Smooth muscle cell of bladder (primary cell): ENCODE measurements at places on chromosomes 2 and 18. TPM values are rescaled to one million over a fixed set of nuclear protein-coding genes. Genes with fewer than 3 reads are reported as not detected.

The KLHL14 gene
- total RNA-seq: not detected in 2 replicates

The RGPD8 gene
- total RNA-seq: 9.2 and 11.1 TPM in 2 replicates

The SPP2 gene
- not detected in 2 replicates for total RNA-seq

The CAPN14 gene
- total RNA-seq: under 0.01 and 0.09 TPM in 2 replicates

The TMEM178A gene
- 1.3 and 1.7 TPM in 2 replicates for total RNA-seq

The SERPINB2 gene
- total RNA-seq: 0.74 and 1.00 TPM in 2 replicates

The PPM1B gene
- 26.3 and 27.3 TPM in 2 replicates for total RNA-seq

The GDF7 gene
- total RNA-seq: 0.09 and 0.14 TPM in 2 replicates

The TSPYL6 gene
- total RNA-seq: not detected in 2 replicates

The NEU4 gene
- total RNA-seq: under 0.01 TPM in 1 of 2 replicates, not detected in the other

The KDSR gene
- 19.5 and 36.1 TPM in 2 replicates for total RNA-seq

The TMEM200C gene
- 0.14 and 0.74 TPM in 2 replicates for total RNA-seq

The GALNT14 gene
- total RNA-seq: not detected in 2 replicates

The SPR gene
- 23.5 and 36.6 TPM in 2 replicates for total RNA-seq

The REV1 gene
- total RNA-seq: 21.3 and 27.9 TPM in 2 replicates

The MEP1B gene
- total RNA-seq: not detected in 2 replicates

The CTNNA2 gene
- total RNA-seq: not detected in 2 replicates

The CD226 gene
- 0.85 and 1.2 TPM in 2 replicates for total RNA-seq

The RAB6C gene
- total RNA-seq: not detected in 2 replicates

The TXNDC2 gene
- under 0.01 TPM in 2 replicates for total RNA-seq

The SP5 gene
- not detected in 2 replicates for total RNA-seq

The KCNK3 gene
- total RNA-seq: 0.18 and 0.28 TPM in 2 replicates

The CD8B2 gene
- not detected in 2 replicates for total RNA-seq

The DSG1 gene
- not detected in 2 replicates for total RNA-seq

The CHST9 gene
- not detected in 2 replicates for total RNA-seq

The PROM2 gene
- 0.14 and 0.28 TPM in 2 replicates for total RNA-seq

The ASAP2 gene
- 15.1 and 16.9 TPM in 2 replicates for total RNA-seq

The TPO gene
- not detected in 2 replicates for total RNA-seq

The ERICH2 gene
- 1.2 and 1.3 TPM in 2 replicates for total RNA-seq

The GPBAR1 gene
- 0.14 and 0.37 TPM in 2 replicates for total RNA-seq

The OSR1 gene
- total RNA-seq: 12.1 and 36.5 TPM in 2 replicates

The CFAP210 gene
- under 0.01 TPM in 1 of 2 replicates, not detected in the other for total RNA-seq

The IL1F10 gene
- total RNA-seq: not detected in 2 replicates

The KIAA2012 gene
- under 0.01 and 0.28 TPM in 2 replicates for total RNA-seq

The VSNL1 gene
- not detected in 2 replicates for total RNA-seq

The LRATD1 gene
- 0.09 and 0.28 TPM in 2 replicates for total RNA-seq

The ST8SIA5 gene
- total RNA-seq: under 0.01 TPM in 1 of 2 replicates, not detected in the other

The DYSF gene
- 0.14 and 0.65 TPM in 2 replicates for total RNA-seq
